MG63 (cell line): ENCODE measurements at places on chromosomes 12 and 14. TPM values are rescaled to one million over a fixed set of nuclear protein-coding genes. Genes with fewer than 3 reads are reported as not detected.

DNA sequence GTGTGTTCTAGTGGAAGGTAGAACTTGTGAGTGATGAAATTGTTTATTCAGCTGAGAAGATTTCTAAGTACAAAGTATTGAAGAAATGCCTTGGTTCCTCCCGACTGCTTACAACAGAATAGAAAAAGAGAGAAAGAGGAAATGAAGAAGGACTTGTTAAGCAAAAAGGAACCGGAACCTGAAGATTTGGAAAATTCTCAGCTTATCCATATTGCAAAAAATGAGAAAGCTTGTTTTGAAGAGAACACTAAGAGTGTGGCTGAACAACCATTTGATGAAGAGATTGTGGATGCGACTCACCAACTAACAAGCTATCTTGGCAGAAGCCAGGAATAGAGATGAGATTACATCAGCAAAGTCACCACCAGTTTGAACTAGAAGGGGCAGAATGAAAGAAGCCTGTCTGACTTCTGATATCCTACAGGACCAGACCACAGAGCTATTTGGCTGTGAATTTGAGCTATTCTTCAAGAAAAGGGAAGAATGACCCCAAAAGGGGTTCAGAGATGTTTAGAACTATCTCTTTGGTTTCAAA lies 15.1 kb downstream of the NDUFA9 start:
- DNase-seq, result peak; percentile 49

NDUFA12 gene
- total RNA-seq, result 167 and 264 TPM in 2 replicates

CPNE6 gene
- total RNA-seq, result not detected in 2 replicates

- DNase-seq, result no peak
These were observed 199.8 kb downstream of the RBM19 start for GRCh38 chr12:113766131-113766878.

MGP gene
- total RNA-seq, result 0.69 and 0.72 TPM in 2 replicates

GRCh38 chr14:96098309-96098998 lies 59.3 kb downstream of the C14orf132 start:
- DNase-seq, result peak; percentile 32

- DNase-seq, result peak; percentile 71
These were observed 7.6 kb upstream of the NR4A1 start for GRCh38 chr12:52043386-52044212.

DNA sequence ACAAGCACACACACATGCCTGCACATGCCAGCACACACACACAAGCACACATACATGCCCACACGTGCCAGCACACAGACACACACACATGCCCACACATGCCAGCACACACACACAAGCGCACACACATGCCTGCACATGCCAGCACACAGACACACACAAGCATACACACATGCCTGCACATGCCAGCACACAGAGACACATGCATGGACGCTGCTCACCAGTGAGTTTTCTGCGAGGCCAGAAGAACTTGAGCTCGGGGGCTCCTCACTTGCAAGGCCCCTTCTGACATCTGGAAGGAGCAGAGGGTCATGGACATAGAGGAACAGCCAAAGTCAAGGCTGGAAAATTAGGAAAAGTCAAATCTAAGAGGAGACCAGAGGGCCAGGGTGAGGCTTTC lies 61.2 kb upstream of the BCL11B start:
- DNase-seq, result no peak

- no peak for DNase-seq
These were observed 55.0 kb downstream of the OSBPL8 start for GRCh38 chr12:76504606-76505005.

- DNase-seq, result no peak
These were observed 87.3 kb downstream of the DYRK2 start for GRCh38 chr12:67735868-67736267.

PAPLN gene
- 0.53 TPM in 1 of 2 replicates, not detected in the other for total RNA-seq

DNA sequence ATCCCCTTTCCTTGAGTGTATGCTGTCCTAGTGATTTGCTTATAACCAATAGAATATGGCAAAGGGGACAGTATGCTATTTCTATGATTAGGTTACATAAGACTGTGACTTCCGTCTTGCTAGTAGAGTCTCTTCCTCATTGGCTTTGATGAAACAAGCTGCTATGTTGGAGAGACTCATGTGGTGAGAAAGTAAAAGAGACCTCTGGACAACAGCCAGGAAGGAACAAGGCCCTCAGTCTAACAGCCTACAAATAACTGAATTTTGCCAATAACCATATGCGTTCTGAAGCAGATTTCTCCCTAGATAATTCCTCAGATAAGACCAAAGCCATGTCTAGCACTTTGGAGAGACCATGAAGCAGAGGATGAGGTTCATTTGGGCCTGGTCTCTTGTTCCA lies 134.5 kb upstream of the NAV3 start:
- DNase-seq, result no peak

KRT72 gene
- total RNA-seq, result not detected in 2 replicates

PRR4 gene
- not detected in 2 replicates for total RNA-seq

MYH6 gene
- total RNA-seq, result not detected in 2 replicates

ESRRB gene
- 0.03 TPM in 1 of 2 replicates, not detected in the other for total RNA-seq

- no peak for DNase-seq
These were observed 9.6 kb downstream of the ARF3 start for GRCh38 chr12:48947727-48948126.

GRCh38 chr12:122749569-122750332 lies 2.9 kb upstream of the DENR start:
- DNase-seq, result peak; percentile 12

DNA sequence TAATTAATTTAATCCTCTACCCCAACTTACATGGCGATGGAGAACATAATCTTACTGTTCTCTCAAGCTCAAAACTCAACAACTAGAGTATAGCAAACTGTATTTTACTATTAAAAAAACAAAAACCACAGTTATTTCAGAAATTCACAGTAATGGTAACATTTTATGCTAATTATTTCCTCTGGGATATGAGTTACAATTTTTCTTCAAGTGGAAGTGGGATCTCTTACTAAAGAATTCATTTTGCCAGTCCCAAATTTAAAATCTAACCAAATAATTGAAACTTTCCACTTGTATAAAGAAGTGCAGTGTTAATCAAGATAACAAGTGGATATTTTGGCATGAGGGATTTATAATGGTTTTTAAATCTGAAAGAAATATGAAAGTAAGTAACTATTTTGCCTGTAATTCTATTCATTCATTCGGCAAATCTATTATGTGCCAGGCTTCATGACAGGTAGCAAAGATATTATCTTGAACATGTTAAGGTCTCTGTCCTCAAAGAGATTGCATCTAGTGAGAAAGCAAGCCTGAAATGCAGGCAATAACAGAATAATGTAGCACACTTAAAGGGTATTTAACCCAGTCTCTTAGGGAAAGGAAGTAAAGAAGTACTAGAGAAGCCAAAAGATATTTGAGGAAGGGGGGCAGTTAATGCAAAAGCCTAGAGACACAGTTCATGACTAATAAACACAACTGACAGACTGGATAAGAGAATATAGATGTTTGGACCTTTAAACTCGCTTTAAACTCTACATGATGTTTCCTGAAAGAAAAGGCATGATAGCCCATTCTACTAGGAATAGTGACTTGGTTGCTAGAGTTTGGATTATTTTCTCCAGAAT lies 44.0 kb downstream of the TAOK3 start:
- no peak for DNase-seq

- no peak for DNase-seq
These were observed 164.4 kb downstream of the KICS2 start for GRCh38 chr12:64057706-64058105.

ALDH2 gene
- total RNA-seq, result 55.8 and 61.9 TPM in 2 replicates

DNA sequence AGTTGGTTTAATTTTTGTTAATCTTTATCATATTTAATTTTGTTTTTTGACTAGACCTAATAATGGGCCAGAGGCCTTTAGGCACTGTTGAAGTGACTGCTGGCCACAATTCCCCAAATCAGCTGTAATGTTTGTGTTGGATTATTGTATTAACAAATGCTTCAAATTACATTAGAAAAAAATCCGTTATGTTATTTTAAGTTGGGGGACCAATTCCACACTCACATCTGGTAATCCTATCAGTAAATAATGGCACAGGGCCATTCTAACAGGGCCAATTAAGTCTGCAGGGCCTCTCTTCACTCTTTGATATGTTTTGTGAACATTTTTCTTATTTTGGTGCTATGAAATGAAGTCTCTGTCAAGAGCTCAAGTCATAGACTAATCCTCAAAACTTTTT lies 39.6 kb downstream of the CHST11 start:
- DNase-seq, result no peak

CD4 gene
- total RNA-seq, result not detected in 2 replicates

DNA sequence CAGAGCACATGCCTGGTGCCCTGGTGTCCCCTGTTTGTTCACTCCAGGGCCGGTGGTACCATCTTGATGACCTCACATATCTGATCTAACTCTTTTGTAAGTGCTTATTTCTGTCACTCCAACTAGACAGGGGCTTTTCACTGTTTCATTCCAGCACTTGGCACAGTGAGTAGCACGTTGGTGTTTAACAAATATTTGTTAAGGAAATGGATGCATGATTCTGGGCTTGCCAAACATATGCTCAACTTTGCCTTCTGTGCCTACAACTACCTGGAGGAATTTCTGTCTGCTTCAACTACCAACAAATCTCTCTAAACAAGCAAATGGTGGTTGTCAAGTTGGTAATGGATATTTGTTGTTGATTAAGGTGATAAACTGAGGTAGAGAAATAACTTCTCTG lies 31.6 kb downstream of the PDE6H start:
- DNase-seq, result no peak

SCN8A gene
- total RNA-seq, result 1.4 and 10.0 TPM in 2 replicates

MAP1LC3B2 gene
- 0.26 TPM in 1 of 2 replicates, not detected in the other for total RNA-seq

CMTM5 gene
- not detected in 2 replicates for total RNA-seq
